ENCODE measurements at places on chromosomes 3 and 15. TPM values are rescaled to one million over a fixed set of nuclear protein-coding genes. Genes with fewer than 3 reads are reported as not detected.

GRCh38 chr3:179927191-179927590 lies 109.5 kb downstream of the PEX5L start:
- no peak overlapping the region for H3K4me3 ChIP-seq
- H3K36me3 ChIP-seq, result no peaks in the 10 kb centered on the region
- peaks cover 5% of the 10 kb centered on the region for H3K27me3 ChIP-seq
- H3K27ac ChIP-seq, result no peak overlapping the region
- no peaks in the 10 kb centered on the region for H3K4me1 ChIP-seq

DNA sequence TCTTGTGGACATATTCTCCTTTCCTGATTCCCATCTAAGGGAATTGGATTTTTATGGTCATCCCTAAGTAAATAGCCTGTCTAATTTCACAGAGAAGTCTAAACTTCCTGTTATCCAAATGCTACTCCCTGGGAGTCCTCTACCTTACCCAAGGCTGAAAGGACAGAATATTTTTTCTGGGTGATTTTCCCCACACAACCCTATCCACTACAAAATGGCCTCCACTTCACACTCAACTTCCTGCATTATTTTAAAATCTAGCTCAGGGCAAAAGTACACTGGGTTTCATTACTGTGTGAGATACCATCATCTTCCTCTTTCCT lies 77.5 kb upstream of the ABI3BP start:
- DNase-seq, result no peak
- H3K36me3 ChIP-seq, result no peaks in the 10 kb centered on the region
- H3K4me1 ChIP-seq, result no peaks in the 10 kb centered on the region
- no peak overlapping the region for H3K4me3 ChIP-seq

GRCh38 chr15:84911879-84912660 lies 27.6 kb downstream of the SLC28A1 start:
- no peak overlapping the region for H3K27ac ChIP-seq
- no peak overlapping the region for H3K4me3 ChIP-seq
- no peaks in the 10 kb centered on the region for H3K4me1 ChIP-seq
- no peaks in the 10 kb centered on the region for H3K27me3 ChIP-seq
- DNase-seq, result no peak
- no peaks in the 10 kb centered on the region for H3K36me3 ChIP-seq

GRCh38 chr3:184015381-184016019 lies 2.2 kb downstream of the ABCC5 start:
- DNase-seq, result no peak
- H3K27me3 ChIP-seq, result peaks cover 3% of the 10 kb centered on the region
- H3K36me3 ChIP-seq, result peaks cover 7% of the 10 kb centered on the region
- no peak overlapping the region for H3K4me3 ChIP-seq
- H3K27ac ChIP-seq, result no peak overlapping the region
- peaks cover 16% of the 10 kb centered on the region for H3K4me1 ChIP-seq

GRCh38 chr15:83928878-83929418 lies 275.0 kb downstream of the ADAMTSL3 start:
- H3K27me3 ChIP-seq, result no peaks in the 10 kb centered on the region
- no peaks in the 10 kb centered on the region for H3K36me3 ChIP-seq
- no peak overlapping the region for H3K27ac ChIP-seq
- H3K4me1 ChIP-seq, result peaks cover 6% of the 10 kb centered on the region

GRCh38 chr3:188416041-188416440 lies 262.1 kb downstream of the LPP start:
- H3K4me3 ChIP-seq, result no peak overlapping the region
- H3K36me3 ChIP-seq, result no peaks in the 10 kb centered on the region
- H3K27me3 ChIP-seq, result no peaks in the 10 kb centered on the region
- H3K27ac ChIP-seq, result no peak overlapping the region

DNA sequence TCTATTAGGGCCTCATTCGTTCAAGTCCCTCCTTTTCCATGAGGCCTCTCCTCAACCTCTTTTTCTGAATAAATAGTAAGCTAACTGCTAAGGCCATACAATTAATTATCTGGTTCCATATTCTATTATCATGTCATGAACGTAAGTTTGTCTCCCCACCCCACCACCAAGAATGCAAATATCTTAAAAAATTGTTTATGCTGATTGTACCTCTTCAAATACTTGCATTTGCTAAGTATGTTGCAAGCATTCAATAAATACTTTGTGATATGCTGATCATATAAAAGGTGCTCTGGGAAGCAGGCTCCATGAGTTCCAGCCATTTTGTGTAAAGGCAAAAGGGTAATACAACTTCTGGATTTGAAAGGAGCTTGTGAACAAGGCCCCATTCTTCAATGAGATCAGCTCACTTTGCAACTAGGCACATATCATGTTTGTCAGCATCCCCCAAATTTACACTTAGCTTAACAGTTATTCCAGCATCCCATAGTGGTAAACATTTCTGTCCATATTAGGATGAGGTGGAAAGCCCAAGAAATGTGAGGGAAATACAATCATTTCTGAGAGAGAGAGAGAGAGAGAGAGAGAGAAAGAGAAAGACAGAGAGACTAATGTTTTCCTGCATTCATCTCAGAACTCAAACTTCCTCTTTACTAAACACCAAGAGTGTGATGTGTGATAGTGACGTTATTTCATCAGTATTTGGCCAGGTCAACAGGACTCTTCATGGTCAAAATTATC lies 33.2 kb downstream of the SLC12A8 start:
- DNase-seq, result no peak
- no peak overlapping the region for H3K27ac ChIP-seq
- no peaks in the 10 kb centered on the region for H3K4me1 ChIP-seq
- no peaks in the 10 kb centered on the region for H3K27me3 ChIP-seq
- no peaks in the 10 kb centered on the region for H3K36me3 ChIP-seq
- H3K4me3 ChIP-seq, result no peak overlapping the region

GRCh38 chr3:167521006-167521355 lies 47.1 kb upstream of the SERPINI2 start:
- DNase-seq, result no peak
- H3K4me3 ChIP-seq, result no peak overlapping the region
- no peaks in the 10 kb centered on the region for H3K4me1 ChIP-seq
- no peaks in the 10 kb centered on the region for H3K27me3 ChIP-seq

DNA sequence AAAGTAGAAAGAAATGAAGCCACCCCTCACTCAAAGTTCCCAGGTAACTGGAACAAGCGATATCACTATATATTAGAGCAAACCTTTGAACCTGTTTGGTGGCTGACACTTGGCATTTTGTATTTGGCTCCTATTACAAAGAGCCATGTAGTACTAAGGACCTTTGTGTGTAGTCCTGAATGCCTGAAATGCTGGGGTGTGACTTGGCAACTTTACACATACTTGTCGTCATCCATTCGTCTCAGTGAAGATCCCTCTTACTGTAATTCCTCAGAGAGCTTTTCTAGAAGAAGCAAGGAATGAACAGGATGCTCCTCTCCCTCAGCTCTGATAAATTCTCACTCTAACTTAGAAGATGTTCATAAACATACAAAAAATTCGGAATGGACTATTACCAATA lies 216.1 kb upstream of the CDIN1 start:
- no peaks in the 10 kb centered on the region for H3K27me3 ChIP-seq
- H3K36me3 ChIP-seq, result no peaks in the 10 kb centered on the region
- H3K27ac ChIP-seq, result no peak overlapping the region
- no peaks in the 10 kb centered on the region for H3K4me1 ChIP-seq
- H3K4me3 ChIP-seq, result no peak overlapping the region

DNA sequence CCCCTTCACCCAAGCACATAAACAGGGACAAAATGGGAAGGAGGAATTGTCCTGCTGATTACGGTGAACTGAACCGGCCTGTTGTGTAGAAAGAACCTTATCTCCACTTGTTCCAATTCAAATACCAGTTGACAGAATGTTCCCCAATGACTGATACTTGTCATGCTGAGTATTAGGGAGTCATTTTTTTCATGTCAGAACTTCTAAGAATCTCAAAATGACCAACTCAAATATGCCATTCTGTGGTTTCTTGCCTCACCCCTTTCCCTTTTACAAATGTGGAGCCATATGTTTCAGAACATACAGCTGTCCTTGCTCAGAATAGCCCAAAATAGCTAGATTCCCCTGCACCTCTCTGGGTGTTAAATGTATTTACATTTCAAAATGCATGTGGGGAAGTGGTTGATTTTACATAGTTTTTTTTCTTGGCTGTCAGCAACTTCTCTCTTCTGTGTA lies 405.9 kb upstream of the TBL1XR1 start:
- H3K27ac ChIP-seq, result no peak overlapping the region
- H3K4me1 ChIP-seq, result peaks cover 6% of the 10 kb centered on the region
- no peak overlapping the region for H3K4me3 ChIP-seq
- H3K27me3 ChIP-seq, result no peaks in the 10 kb centered on the region
- DNase-seq, result no peak

GRCh38 chr15:78732634-78733033 lies 78.6 kb downstream of the ADAMTS7 start:
- no peaks in the 10 kb centered on the region for H3K36me3 ChIP-seq
- H3K27ac ChIP-seq, result no peak overlapping the region
- H3K4me1 ChIP-seq, result no peaks in the 10 kb centered on the region
- H3K4me3 ChIP-seq, result no peak overlapping the region
- H3K27me3 ChIP-seq, result no peaks in the 10 kb centered on the region

GRCh38 chr3:64318001-64318400 lies 92.7 kb upstream of the PRICKLE2 start:
- H3K36me3 ChIP-seq, result no peaks in the 10 kb centered on the region
- no peak overlapping the region for H3K4me3 ChIP-seq
- no peak for DNase-seq
- H3K4me1 ChIP-seq, result no peaks in the 10 kb centered on the region

- H3K27me3 ChIP-seq, result no peaks in the 10 kb centered on the region
- DNase-seq, result no peak
- no peak overlapping the region for H3K4me3 ChIP-seq
- no peaks in the 10 kb centered on the region for H3K4me1 ChIP-seq
- H3K27ac ChIP-seq, result no peak overlapping the region
These were observed 513.9 kb upstream of the NR2F2 start for GRCh38 chr15:95816591-95816990.

DNA sequence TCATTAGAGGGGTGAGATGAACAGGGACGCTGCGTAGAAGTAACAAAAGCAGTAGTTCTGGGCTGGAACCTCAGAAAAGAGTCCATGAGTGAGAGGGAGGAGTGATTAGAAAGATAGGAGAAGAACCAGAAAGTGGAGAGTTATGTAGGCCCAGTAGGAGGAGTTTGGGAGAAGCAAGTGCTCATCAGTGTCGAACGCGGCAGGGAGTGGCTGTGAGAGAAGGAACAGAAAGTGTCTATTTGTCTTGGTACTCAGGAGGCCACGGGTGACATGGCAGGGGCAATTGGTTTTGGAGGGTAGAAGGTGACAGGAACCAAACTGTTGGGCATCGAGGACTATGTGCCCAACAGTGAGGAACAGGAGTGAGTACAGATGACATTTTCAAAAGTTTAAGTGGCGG lies 1.3 kb upstream of the INSYN1 start:
- no peaks in the 10 kb centered on the region for H3K36me3 ChIP-seq
- DNase-seq, result no peak
- H3K27me3 ChIP-seq, result peaks cover 16% of the 10 kb centered on the region
- no peak overlapping the region for H3K4me3 ChIP-seq
- H3K4me1 ChIP-seq, result no peaks in the 10 kb centered on the region

- no peaks in the 10 kb centered on the region for H3K4me1 ChIP-seq
- no peak for DNase-seq
- no peak overlapping the region for H3K4me3 ChIP-seq
- H3K27me3 ChIP-seq, result no peaks in the 10 kb centered on the region
These were observed 574.6 kb downstream of the VGLL3 start for GRCh38 chr3:86416334-86416733.

DNA sequence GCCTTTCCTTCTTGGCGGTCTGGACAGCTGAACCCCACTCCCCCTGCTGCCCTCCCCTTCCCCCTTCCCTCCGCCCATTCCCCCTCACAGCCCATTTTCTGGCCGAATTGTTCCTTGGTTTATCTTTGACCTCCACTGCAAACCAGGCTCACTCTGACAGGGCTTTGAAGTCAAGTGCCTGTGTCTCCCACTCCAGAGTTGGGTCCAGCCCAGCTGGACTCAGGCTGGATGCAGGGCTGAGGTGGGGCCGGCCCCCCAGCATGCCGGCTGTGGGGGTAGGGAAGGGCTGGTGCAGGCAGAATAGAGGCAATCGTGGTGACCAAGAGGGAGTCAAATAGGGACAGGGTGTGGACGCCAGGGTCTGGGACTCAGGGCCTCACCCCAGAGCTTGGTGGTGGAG lies 57.0 kb upstream of the MRPS22 start:
- H3K27ac ChIP-seq, result no peak overlapping the region
- no peak for DNase-seq
- H3K4me1 ChIP-seq, result no peaks in the 10 kb centered on the region
- no peaks in the 10 kb centered on the region for H3K36me3 ChIP-seq
- no peak overlapping the region for H3K4me3 ChIP-seq
- no peaks in the 10 kb centered on the region for H3K27me3 ChIP-seq

DNA sequence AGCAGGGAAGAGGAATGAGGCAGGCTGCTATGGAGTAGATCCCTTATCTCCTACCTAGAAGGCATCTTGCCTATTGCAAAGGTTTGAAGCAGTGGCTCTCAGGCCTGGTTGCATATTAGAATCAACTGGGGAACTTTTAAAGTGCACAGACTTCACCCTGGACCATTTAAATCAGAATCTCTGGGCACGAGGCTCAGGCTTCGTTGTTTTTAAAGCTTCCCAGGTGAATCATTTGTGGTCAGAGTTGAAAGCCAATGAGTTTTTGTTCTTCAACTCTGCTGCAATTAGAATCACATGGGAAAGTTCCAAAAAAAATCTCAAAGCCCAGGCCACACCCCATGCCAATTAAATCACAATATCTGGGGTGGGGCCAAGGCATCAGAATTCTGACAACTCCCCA lies 773.1 kb downstream of the AGBL1 start:
- DNase-seq, result no peak
- no peaks in the 10 kb centered on the region for H3K36me3 ChIP-seq
- no peak overlapping the region for H3K4me3 ChIP-seq

GRCh38 chr3:59880717-59881116 lies 830.9 kb upstream of the CFAP20DC start:
- H3K4me3 ChIP-seq, result no peak overlapping the region
- H3K4me1 ChIP-seq, result no peaks in the 10 kb centered on the region
- DNase-seq, result no peak
- no peak overlapping the region for H3K27ac ChIP-seq
- H3K36me3 ChIP-seq, result peaks cover 2% of the 10 kb centered on the region

DNA sequence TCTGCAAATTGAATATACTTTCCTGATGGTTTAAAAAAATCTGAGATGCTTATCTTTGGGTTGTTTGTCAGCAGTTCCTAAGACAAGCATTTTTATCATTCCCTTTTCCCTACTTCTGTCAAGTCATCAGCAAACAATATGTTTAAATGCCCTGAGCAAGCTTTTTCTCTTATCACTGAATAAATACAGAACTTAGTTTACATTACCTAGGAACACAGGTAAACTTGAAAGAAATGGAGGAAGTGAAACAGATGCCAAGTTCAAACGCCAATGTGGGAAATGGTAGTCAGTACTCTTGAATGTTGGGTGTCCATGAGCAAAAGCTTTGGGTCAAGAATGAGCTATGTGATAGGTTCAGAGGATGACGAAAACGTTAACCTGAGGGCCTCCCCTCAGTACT lies 17.2 kb upstream of the TCAIM start:
- H3K36me3 ChIP-seq, result no peaks in the 10 kb centered on the region
- DNase-seq, result no peak
- H3K27me3 ChIP-seq, result peaks cover 11% of the 10 kb centered on the region
- no peaks in the 10 kb centered on the region for H3K4me1 ChIP-seq

The FEZF2 gene
- polyA plus RNA-seq, result not detected

The C3orf52 gene
- polyA plus RNA-seq, result 0.40 TPM

The ST6GAL1 gene
- polyA plus RNA-seq, result 149 TPM

The ZNF717 gene
- 7.1 TPM for polyA plus RNA-seq

The ISL2 gene
- polyA plus RNA-seq, result not detected

The KIF15 gene
- 0.90 TPM for polyA plus RNA-seq

The HERC2 gene
- 10.4 TPM for polyA plus RNA-seq

The SOX14 gene
- not detected for polyA plus RNA-seq

The TIPIN gene
- polyA plus RNA-seq, result 10.2 TPM

The UPK1B gene
- polyA plus RNA-seq, result not detected

The C2CD4A gene
- 0.14 TPM for polyA plus RNA-seq

The POLG gene
- 31.2 TPM for polyA plus RNA-seq

The SKOR1 gene
- polyA plus RNA-seq, result not detected

The HIGD2B gene
- polyA plus RNA-seq, result 0.16 TPM

Data from CD4-positive, CD25-positive, alpha-beta regulatory T cell (primary cell).